ENCODE measurements at places on chromosomes 13 and 19.

GRCh38 chr13:44117351-44117750, 237.6 kb downstream of the LACC1 start:
- H3K27me3 ChIP-seq: no peaks in the 10 kb centered on the region
- peaks cover 34% of the 10 kb centered on the region for H3K4me1 ChIP-seq
- no peak for DNase-seq
- H3K4me3 ChIP-seq: no peak overlapping the region
- H3K36me3 ChIP-seq: no peaks in the 10 kb centered on the region

DNA sequence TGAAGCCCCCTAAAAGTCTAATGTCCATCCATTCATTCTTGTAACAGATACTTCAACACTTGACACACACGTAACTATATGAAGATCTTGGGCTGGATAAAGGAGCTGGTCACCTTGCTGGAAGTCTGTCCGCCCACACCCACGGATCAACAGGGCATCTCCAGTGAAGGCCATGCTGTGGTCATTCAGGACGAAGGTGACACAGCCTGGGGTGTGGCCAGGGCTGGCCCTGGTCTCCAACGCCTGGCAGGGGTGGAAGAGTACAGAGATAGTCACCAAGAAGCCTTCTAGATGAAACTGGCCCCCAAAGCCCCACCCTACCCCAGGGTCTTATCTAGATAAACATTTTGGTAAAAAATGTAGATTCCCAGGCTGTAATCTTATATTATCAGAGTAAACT, 6.8 kb upstream of the PHLDB3 start:
- H3K27ac ChIP-seq: no peak overlapping the region
- H3K36me3 ChIP-seq: peaks cover 32% of the 10 kb centered on the region
- no peaks in the 10 kb centered on the region for H3K4me1 ChIP-seq
- no peaks in the 10 kb centered on the region for H3K27me3 ChIP-seq
- no peak for DNase-seq

DNA sequence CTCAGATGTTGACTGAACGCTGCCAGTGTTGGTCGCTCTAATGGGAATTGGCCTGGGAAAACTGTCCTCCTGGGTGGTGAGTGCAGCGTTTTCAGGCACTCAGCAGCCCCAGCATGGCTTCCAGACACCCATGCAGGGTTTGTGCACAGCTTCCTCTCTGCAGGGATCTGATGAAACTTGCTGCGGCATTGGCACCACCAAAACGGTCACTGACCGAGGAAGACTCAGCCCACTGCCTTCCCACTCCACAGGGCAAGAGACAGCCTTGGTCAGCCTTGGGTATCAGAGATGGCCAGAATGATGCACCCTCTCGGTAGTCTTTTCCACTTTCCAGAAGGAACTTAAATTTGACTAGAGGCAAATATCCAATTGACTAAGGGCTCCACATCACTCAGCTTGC, 398.9 kb downstream of the IRS2 start:
- no peak for DNase-seq
- H3K4me1 ChIP-seq: no peaks in the 10 kb centered on the region
- no peak overlapping the region for H3K4me3 ChIP-seq
- peaks cover 3% of the 10 kb centered on the region for H3K27me3 ChIP-seq

DNA sequence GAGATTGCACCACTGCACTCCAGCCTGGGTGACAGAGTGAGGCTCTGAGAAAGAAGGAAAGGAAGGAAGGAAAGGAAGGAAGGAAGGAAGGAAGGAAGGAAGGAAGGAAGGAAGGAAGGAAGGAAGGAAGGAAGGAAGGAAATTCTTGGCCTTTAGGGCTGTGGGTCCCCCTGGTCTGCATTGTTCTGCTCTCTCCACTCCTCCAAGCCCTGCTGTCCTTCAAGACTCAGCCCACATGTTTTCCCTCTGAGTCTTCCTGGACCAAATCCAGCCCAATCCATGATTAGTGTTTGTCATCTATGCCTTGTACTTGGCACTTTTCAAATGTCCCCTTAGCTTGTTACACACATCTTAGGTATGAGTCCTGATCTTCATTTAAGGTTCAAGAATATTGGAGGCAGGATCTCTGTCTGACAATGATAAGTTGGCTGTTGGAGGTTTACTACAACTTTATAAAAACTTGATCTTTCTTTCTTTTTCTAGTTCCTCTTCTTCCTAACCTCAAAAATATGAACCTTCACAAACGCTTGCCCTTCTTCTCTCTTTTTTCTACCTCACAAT, 48.8 kb upstream of the INTS6 start:
- no peak overlapping the region for H3K4me3 ChIP-seq
- no peaks in the 10 kb centered on the region for H3K4me1 ChIP-seq
- no peaks in the 10 kb centered on the region for H3K36me3 ChIP-seq

DNA sequence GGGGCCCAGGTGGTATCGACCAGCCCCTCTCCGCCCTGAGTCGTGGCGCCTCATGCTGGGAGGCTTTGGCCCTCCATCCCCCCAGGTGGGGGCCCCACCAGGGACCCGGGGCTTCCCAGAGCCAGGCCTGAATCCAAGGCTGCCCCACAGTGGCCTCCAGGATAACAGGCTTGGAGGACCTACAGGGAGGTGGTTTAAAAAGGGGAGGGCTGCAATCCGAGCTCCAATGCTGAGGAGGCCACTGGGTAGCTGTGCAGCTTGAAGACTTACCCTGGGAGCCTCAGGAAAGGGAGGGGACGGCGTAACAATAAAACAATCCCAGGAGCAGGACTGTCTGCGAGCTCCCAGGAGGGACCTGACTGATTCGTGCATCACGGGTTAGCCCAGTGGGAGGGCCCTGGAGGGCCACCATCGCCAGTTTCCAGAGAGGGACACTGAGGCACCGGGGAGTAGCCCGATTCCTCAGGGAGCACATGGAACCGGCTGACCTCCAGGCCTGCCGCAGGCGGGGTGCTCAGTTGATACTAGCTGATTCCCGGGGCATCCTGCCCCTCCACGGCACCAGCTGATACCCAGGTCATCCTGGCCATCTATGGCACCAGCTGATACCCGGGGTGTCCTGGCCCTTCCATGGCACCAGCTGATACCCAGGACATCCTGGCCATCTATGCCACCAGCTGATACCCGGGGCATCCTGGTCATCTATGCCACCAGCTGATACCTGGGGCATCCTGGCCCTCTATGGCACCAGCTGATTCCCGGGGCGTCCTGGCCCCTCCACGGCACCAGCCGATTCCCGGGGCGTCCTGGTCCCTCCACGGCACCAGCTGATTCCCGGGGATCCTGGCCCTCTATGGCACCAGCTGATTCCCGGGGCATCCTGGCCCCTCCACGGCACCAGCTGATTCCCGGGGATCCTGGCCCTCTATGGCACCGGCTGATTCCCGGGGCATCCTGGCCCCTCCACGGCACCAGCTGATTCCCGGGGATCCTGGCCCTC, 3.7 kb upstream of the C2CD4C start:
- peaks cover 10% of the 10 kb centered on the region for H3K4me1 ChIP-seq
- no peaks in the 10 kb centered on the region for H3K36me3 ChIP-seq
- H3K27ac ChIP-seq: no peak overlapping the region

DNA sequence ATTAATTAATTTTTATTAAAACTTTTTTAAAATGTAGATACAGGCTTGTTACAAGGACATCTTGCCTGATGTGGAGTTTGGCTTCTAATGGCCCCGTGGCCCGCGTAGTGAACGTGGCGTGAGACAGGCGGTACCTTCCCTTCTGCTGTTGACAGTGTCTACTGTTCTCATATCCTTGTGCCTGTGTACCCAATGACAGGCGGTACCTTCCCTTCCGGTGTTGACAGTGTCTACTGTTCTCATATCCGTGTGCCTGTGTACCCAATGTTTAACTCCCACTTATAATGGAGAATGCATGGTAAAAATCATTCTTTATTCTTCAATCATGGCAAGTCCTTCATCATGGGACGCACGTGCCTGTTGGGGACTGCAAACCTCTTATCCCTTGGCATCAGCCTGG, 79.1 kb upstream of the ZNF835 start:
- H3K27me3 ChIP-seq: no peaks in the 10 kb centered on the region
- H3K4me3 ChIP-seq: peak overlapping the region; percentile 45
- H3K4me1 ChIP-seq: no peaks in the 10 kb centered on the region
- no peaks in the 10 kb centered on the region for H3K36me3 ChIP-seq
- H3K27ac ChIP-seq: no peak overlapping the region
- no peak for DNase-seq

DNA sequence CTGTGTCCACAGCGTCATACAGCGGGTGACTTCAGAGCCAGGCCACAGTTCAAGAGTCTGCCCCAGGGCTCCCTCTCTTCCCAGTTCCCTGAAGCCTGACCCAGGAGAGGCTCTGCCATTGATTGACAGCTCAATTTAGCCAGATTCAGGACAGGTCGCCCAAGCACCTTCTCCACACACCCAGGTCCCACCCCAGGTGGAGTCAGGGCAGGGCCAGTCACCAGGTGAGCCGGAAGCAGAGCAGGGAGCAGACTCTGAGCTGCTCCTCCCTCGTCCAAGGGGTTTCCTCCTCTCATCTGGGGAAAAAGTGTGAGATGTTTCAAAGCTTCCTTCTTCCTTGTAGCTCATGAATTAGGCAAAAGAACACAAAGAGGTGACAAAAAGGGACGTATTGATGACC, 5.6 kb downstream of the CEACAM7 start:
- H3K27ac ChIP-seq: no peak overlapping the region
- no peak for DNase-seq
- no peak overlapping the region for H3K4me3 ChIP-seq

GRCh38 chr19:12937093-12937926, 1.1 kb upstream of the CALR start:
- H3K4me1 ChIP-seq: peaks cover 34% of the 10 kb centered on the region
- H3K27me3 ChIP-seq: peaks cover 3% of the 10 kb centered on the region
- DNase-seq: no peak
- H3K4me3 ChIP-seq: peak overlapping the region; percentile 99

DNA sequence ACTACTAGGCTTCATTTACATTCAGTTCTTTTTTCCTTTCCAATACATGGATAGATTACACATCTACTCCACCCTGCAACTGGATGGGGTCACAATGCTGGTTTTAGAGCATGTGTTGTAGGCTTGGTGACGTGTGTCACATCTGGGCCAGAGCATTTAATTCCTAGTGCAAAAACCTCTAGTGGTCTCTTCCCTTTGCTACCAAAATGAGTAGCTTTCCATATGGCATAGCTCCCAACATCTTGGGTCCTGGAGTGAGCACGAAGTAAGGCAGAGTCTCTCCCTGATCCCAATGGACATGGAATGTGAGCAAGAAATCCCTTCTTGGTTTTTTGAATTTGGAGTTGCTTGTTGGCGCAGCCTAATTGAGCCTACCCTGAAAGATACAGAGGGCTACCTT, 51.7 kb downstream of the TNFSF11 start:
- DNase-seq: no peak
- H3K36me3 ChIP-seq: no peaks in the 10 kb centered on the region
- peaks cover 28% of the 10 kb centered on the region for H3K27me3 ChIP-seq
- H3K27ac ChIP-seq: no peak overlapping the region

DNA sequence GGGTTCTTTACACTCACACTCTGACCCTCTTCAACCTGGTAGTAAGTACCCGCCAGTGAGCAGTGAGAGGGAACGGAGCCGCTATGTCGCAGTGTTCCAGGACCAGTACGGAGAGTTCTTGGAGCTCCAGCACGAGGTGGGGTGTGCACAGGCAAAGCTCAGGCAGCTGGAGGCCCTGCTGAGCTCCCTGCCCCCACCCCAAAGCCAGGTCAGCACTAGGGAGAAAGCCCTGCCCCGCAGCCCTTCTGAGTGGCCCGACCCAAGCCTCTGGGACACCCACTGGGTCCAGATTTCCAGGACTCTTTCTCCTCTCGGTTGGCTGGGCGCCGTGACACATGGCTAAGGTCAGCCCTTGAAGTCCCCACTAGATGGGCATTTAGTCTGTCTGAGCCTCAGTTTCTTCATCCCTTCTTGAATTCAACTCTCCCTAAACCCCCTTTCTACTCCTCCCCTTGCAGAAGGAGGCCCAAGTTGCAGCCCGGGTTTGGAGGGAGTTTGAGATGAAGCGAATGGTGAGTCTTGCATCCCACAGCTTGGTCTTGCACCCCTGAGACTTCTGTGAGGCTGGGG, 1.9 kb downstream of the OCEL1 start:
- no peaks in the 10 kb centered on the region for H3K36me3 ChIP-seq
- no peak for DNase-seq
- no peak overlapping the region for H3K4me3 ChIP-seq
- no peaks in the 10 kb centered on the region for H3K4me1 ChIP-seq
- H3K27me3 ChIP-seq: no peaks in the 10 kb centered on the region
- no peak overlapping the region for H3K27ac ChIP-seq

DNA sequence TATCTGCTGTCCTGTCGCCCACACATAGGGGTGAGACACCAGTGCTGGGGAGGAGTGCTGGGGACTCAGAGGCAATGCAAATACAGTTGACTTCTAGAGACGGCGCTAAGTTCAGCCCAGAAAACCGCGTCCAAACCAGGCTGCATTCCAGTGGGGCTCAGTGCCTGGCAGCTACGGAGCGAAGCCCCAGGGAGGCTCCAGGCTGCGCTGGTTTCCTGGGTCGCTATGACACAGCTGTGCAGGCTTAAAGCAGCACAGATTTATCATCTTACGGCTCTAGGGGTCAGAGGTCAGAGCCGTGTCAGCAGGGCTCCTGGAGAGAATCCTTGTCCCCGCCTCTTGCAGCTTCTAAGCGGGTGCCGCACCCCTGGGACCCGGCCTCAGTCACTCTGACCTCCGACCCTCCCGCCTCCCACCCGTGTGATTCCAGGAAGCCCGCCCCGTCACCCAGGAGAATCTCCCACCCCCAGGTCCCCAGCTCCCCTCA, 61.6 kb downstream of the ANKRD10 start:
- H3K27ac ChIP-seq: no peak overlapping the region
- H3K4me1 ChIP-seq: peaks cover 10% of the 10 kb centered on the region
- no peak overlapping the region for H3K4me3 ChIP-seq

- DNase-seq: no peak
- peaks cover 45% of the 10 kb centered on the region for H3K4me1 ChIP-seq
- no peaks in the 10 kb centered on the region for H3K36me3 ChIP-seq
- H3K27me3 ChIP-seq: peaks cover 20% of the 10 kb centered on the region
- H3K27ac ChIP-seq: no peak overlapping the region
Measured at GRCh38 chr19:31072451-31072850, 276.8 kb downstream of the TSHZ3 start.

- no peak overlapping the region for H3K4me3 ChIP-seq
- H3K36me3 ChIP-seq: no peaks in the 10 kb centered on the region
- no peaks in the 10 kb centered on the region for H3K4me1 ChIP-seq
- H3K27me3 ChIP-seq: no peaks in the 10 kb centered on the region
Measured at GRCh38 chr19:57105976-57106721, 13.6 kb upstream of the USP29 start.

GRCh38 chr19:44515031-44515430, 14.4 kb downstream of the CEACAM20 start:
- H3K4me1 ChIP-seq: no peaks in the 10 kb centered on the region
- H3K36me3 ChIP-seq: no peaks in the 10 kb centered on the region
- H3K27ac ChIP-seq: no peak overlapping the region
- H3K4me3 ChIP-seq: no peak overlapping the region
- no peak for DNase-seq
- peaks cover 15% of the 10 kb centered on the region for H3K27me3 ChIP-seq

DNA sequence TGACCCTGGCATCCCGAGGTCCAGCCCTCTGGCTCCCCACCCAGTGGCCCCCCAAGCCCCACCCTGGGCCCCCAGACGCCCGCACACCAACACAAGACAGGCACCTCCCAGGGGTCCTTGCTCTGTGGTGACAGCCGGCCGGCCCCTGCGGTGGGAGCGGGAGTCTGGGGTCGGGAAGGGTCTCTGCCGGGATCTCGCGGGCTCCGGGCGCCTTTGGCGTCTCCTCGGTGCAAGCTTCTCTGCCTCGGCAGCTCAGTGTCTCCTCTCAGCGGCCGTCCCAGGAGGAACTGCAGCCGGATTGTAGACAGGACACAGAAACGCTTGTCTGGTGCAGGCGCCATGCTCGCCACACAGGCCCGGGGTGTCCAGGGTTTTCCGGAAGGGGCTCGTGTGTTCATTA, 43.7 kb downstream of the TMEM255B start:
- no peak overlapping the region for H3K27ac ChIP-seq
- H3K4me1 ChIP-seq: no peaks in the 10 kb centered on the region
- H3K4me3 ChIP-seq: no peak overlapping the region
- H3K27me3 ChIP-seq: no peaks in the 10 kb centered on the region
- DNase-seq: no peak
- H3K36me3 ChIP-seq: no peaks in the 10 kb centered on the region
